Right renal cortex interstitium (tissue), 3 donors: ENCODE measurements at places on chromosomes 12 and 14. TPM values are rescaled to one million over a fixed set of nuclear protein-coding genes. Genes with fewer than 3 reads are reported as not detected.

Gene TTC9
- 4.2 TPM for polyA plus RNA-seq

Gene LMO3
- polyA plus RNA-seq, result 2.6 TPM

Gene TIGAR
- 9.3 TPM for polyA plus RNA-seq

Gene DHH
- polyA plus RNA-seq, result 0.25 TPM

Gene HCAR1
- 3.2 TPM for polyA plus RNA-seq

GRCh38 chr12:132585177-132585576 lies 25.2 kb downstream of the LRCOL1 start:
- DNase-seq, result no peak

DNA sequence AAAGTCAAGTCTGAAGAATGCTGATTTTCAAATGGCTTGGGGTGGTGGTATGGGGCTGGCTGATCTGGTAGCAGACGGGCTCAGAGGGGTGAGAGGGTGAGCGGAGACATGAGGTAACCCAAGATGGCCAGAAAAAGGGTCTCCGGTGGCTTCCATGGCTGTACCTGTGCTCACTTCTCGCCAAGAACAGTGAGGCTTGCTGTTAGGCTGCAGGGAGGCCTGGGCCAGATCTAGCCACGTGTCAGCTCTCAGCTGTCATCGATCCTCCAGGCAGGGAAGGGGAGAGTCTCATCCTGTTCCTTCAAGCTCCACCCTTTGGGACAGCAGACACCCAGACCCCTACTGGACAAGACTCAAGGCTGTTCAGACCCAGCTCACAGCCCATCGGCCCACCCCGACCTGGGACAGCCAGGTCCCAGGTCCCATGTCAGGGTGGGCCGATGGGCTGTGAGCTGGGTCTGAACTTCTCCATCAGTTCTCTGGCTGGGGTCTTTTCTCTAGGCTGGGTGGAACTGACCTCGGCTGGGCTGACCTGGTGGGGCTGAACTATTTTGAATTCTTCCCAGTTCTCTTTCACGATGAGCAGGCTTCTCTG lies 9.0 kb downstream of the LRTM2 start:
- DNase-seq, result no peak

GRCh38 chr14:88668448-88669116 lies 105.7 kb downstream of the ZC3H14 start:
- no peak for DNase-seq

GRCh38 chr14:69685716-69686115 lies 74.3 kb downstream of the SUSD6 start:
- DNase-seq, result no peak

- DNase-seq, result no peak
Measured at GRCh38 chr14:96519970-96520369, 17.8 kb downstream of the PAPOLA start.

DNA sequence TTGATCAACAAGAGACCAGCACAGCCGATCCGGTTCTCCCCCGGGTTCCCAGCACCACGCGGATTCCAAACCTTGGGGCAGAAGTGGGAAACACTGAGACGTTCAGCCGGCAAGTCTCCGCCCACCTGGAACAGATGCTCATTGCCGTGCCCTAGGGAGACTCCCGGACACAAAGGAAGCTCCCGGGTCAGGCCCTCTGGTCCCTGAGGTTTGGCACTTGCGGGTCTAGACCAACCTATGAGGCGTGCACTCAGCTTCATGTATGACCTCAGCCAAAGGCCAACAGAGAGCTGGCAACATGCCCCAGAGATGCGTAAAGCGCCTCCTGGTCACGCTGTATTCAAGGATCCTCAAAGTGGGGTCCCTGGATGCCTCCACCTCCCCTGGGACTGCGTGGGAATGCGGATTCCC lies 2.5 kb downstream of the RIMBP2 start:
- DNase-seq, result no peak

DNA sequence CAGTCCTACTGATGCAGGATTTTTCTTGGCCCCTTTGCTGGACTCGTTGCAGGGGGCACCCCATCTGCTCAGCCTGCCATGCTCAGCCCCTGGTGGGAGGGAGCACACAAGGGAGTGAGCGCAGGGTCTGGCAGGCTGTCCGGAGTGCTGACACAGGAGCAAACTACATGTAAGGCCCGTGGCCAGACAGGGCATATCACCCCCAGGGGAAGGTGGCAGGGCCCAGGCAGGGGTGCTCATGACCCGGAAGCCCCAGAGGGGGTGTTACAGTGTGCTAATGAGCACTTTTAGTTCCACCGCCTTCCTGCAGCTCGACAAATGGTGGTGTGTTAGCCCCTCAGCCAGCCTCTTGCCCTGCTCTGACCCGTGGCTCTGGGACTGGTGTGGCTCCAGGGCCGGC lies 645.6 kb upstream of the TMEM132C start:
- no peak for DNase-seq

- no peak for DNase-seq
Measured at GRCh38 chr12:3158851-3159465, 81.8 kb downstream of the TSPAN9 start.

DNA sequence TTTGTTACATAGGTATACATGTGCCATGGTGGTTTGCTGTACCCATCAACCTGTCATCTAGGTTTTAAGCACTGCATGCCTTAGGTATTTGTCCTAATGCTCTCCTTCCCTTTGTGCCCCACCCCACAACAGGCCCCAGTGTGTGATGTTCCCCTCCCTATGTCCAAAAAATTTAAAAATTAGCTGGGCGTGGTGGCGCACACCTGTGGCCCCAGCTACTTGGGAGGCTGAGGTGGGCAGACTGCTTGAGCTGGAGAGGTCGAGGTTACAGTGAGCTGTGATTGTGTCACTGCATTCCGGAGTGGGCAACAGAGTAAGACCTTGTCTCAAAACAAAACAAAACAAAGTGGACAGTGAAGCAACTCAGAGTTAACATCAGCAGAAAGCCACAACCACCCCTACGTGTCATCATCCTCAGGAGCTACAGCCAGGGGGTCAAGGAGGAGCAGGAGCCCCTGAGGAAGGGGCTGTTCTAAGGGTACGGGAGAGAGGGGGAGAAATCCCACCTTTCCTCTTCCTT lies 36.8 kb upstream of the SGPP1 start:
- no peak for DNase-seq

DNA sequence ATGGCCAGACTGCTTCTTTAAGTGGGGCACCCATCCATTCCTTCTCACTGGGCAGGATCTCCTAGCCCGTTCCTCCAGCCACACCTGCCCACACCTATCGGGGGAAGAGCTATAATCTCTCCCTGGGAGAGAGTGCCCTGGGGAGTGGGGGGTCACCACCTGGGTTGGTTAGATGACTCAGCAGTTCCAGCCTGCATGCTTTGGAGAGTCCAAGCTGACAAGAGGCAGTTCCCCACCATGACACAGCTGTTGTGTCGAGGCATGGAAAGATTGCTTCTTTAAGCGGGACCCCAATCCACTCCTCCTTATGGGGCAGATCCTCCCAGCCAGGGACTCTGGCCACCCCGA lies 52.6 kb upstream of the PPFIA2 start:
- DNase-seq, result no peak

GRCh38 chr12:89710873-89711750 lies 2.5 kb upstream of the ATP2B1 start:
- no peak for DNase-seq

- DNase-seq, result no peak
Measured at GRCh38 chr14:42980419-42980818, 1373.7 kb downstream of the LRFN5 start.

- no peak for DNase-seq
Measured at GRCh38 chr12:117972301-117972700, 3.5 kb upstream of the KSR2 start.

GRCh38 chr12:121575952-121576625 lies 4.7 kb downstream of the KDM2B start:
- DNase-seq, result no peak
